Stimulated activated CD8-positive, alpha-beta memory T cell treated with anti-CD3 and anti-CD28 coated beads, Interleukin-7, amount 100 ng/mL, for 1 hour (primary cell): ENCODE measurements at places on chromosomes 4 and X.

DNA sequence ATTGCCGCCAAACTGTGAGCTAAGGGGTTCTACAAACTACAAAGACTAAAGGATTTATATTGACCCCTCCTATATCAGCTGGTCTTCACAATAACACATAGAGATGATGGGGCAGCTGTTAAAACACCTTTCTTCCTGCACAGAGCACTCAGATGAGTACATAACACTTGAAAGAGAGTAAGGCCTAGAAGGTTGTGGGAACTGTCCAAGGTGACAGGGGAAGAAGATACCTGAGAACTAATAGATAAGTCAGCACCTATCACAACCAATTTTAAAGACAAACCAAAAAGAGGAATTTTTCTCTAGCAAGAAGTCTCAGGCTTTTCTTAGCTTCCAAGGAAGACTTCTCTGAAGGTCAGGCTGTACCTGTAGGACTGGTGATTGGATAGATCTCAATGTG is 19.1 kb upstream of the CXCL6 start:
- no peak for DNase-seq

- no peak for DNase-seq
Observed at GRCh38 chr4:69056921-69057550, 39.2 kb upstream of the UGT2B7 start.

DNA sequence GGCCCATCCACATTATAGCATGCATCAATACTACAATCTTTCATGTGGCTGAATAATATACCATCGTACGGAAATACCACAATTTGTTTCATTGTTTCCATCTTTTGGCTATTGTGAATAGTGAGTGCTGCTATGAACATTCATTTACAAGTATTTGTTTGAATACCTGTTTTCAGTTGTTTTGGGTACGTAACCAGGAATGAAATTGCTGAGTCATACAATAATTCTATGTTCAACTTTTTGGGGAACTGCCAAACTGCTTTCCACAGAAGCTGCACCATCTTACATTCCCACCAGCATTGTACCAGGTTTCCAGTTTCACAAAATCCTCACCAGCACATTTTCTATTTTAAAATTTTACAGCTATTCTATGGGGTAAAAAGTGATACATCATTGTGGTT is 28.5 kb upstream of the MANBA start:
- no peak for DNase-seq

GRCh38 chrX:23788521-23788920 is 5.5 kb downstream of the SAT1 start:
- no peak for DNase-seq

DNA sequence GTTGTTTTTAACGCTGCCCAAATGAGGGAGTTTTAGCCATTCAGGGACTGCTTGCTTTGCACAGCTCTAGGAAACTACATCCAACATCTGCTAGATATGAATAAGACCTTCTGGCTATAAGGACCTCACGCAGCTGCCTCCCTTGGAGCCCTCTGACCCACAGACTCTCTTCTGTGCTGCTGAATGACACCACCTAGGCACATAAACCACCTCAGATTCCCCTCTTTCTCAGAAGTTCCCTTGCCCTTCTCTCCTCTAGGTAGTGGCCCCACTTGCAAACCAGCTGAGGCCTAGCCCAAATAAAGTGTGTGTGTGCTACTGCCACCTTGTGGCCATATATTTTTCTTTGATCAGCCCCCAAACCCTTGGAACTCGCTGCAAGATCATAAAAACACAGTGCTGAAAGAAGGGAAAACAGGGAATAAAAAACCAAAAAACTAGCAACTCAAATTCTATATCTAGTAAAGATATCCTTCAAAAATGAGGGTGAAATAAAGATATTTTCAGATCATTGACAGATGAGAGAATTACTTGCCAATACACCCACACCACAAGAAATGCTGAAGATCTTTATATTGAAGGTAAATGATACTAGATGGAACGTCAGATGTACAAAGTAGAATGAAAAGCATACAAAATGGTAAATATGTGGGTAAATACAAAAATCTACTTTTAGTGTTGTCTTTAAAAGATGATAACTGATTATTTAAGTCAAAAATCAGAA is 265.9 kb downstream of the ADAMTS3 start:
- DNase-seq = peak; percentile 3

DNA sequence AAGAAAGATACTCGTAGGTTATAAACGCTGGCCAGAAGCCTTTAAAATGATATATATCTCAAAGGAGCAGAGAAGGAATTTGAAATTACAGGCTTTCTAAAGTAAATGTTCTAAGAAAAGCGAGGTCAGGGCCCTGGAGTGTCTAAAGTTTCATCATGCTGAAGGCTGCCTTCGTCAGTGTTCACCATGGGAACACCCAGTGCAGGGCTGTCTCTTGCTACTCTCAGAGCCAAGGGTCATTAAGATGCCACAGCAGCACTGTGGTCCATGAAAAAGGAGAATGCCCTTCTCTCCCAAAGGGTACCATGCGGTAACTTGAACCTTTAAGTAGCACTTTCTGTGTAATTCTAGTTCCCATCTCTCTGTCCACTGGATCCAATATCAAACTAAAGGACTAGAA is 174.5 kb upstream of the NWD2 start:
- no peak for DNase-seq

DNA sequence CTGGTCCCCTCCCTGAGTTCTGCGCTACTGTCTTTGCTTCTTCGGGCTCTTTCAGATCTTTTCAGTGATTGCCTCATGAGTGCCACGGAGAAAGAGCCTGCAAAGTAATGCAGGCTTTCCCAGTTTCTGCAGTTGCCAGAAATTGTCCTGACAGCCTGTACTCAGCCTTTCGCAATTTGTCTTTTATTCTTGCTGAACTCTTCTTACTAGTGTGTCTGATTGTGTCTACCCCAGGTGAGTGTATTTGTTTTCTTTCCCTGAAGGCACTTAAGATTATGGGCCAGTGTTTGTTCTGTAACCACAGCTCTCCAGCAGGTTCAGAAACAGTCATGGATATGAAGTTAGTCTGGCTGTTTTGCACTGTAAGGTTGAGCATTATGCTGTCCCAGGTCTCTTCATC is 47.1 kb downstream of the FAM193A start:
- no peak for DNase-seq

DNA sequence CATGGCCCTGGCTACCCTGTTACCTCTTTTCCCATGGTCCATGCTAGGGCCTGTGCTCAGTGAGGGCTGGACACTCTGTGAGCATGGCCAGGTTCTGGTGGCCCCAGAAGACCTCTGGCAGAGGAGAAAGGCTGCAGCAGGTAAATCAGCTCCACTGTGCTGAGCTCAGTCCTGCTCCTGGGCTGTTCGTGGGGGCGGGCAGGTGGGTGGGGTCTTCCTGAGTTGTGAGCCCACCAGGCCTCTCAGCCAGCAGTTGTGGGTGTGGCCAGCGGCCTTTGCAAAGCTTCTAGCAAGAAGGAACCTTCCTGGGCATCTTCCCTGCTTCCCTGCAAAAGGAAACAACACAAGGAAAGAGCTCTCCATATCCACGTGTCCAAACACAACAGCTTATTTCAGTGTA is 85.3 kb upstream of the STX18 start:
- no peak for DNase-seq

DNA sequence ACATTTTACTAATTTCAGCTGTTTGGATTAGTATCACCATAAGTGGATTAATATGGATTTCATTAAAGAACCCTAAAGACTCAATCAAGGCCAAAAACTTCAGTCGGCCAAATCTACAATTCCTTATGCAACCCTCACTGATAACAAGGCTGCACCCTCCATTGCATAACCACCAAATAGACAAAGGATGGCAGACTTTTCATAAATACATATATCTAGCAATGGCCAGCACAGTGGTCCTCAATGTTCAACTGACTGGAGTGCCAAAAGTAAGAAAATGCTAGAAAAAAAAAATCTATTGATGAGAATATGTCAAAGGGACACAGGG is 46.6 kb downstream of the MID1IP1 start:
- no peak for DNase-seq

DNA sequence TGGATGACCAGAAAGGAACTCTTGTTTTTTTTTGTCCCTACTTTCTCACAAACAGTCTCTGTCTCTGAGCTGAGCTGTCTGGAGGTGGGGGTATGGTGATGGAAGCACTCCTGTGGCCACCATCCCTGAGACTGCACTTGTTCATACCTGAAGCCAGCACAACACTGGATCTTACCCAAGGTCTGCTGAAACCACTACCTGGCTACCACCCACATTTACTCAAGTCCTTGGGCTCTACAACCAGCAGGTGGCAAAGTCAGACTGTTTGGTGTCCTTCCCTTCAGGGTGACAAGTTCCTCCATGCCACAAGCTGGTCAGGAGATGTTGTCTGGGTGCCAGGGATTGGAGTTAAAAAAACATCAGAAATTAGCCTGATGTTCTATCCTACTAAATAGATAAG is 89.7 kb downstream of the NEXMIF start:
- DNase-seq = no peak

DNA sequence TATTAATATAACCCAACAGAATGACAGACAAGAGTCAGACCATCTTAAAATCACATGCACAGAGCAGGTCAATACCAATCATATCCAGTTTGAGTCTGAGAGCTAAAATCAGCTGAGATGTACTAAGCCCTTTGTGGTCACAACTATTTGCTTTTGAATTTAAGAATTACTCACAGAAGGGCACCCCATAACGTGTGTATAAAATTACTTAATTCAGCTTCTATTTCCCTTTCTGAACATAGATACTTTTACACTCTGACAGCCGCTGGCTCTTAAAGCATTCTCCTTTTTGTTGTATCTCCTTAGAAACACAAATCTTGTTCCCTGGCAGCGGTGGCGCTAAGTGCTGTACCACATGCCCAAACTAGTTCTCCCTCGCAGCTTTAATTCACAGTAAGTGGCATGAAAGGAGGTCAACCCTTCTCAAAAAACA is 14.8 kb upstream of the PPARGC1A start:
- DNase-seq = no peak

DNA sequence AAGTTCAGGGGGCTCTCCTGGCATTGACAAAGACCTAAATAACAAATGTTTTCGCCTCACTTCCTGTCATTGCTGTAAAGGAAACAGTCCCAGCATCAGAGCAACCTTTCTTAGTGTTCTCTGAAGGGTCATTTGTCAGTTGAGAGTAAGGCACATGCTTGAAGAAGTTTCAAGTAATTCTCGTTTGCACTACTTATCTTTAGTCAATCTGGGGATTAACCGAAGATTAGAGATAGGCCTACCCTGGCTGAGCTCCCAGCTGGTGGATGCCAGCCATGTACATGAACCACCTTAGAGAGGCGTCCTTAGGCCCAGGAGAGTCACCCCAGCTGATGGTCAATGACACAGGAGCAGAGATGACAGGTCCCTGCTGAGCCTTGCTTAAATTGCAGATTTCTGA is 189.9 kb upstream of the PGRMC2 start:
- no peak for DNase-seq

DNA sequence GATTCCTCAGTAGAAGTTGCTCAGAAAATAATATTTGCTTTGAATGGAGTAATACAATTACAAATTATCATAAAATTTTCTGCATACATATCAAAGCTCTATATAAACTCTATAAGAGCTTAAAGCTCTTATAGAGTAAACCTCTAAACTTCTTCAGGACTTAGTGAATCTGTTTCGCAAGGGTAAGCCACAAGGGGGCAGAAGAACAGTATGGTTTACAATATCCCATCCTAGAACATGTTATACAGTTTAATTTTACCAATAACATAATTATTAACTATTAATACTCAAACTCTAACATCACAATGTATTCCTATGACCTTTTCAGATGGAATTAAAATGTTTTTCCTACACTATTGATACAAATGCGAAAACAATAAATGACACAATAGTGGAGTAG is 33.8 kb upstream of the SPANXN1 start:
- DNase-seq = no peak

DNA sequence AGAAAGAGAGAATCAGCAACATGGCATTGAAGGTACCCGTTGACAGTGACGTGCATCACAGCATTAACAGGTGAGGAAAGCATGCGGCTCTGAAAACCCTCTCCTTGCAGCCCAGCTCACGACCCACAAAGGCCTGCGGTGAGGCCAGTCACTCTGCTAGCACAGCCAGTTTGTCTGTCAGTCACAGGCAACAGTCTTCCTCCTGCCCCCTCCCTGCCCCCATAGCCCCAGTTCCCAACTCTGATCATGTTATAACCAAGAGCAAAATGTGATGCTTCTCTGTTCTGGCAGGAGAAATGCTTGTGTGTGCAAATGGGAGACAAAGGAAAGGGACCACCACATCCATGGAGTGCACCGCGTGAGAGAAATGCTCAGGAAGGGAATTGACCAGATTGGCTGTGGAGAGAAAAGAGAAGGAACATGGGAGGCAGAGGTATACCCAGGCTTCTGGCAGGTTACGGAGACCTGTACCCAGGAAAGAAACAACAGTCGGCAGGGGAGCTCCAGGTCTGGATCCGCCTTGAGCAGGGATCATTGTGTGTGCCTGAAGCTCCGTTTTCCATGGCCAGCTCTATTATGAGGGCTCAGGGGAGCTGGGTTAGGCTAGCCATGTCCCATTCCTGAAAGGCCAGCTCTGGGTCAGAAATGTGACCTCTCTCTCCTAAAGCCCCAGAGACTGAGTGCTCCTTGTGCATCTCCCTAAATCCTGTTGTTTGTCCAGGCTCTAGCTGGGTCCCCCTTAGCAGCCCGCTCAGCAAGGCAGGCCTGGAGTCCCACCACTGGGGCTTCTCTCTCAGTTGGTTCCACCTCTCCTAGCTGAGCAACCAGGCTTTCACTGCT is 139.7 kb upstream of the MAMLD1 start:
- DNase-seq = no peak

- no peak for DNase-seq
Observed at GRCh38 chr4:67035501-67035900, 509.8 kb downstream of the CENPC start.

- DNase-seq = no peak
Observed at GRCh38 chrX:115988825-115989224, 181.7 kb upstream of the AGTR2 start.

DNA sequence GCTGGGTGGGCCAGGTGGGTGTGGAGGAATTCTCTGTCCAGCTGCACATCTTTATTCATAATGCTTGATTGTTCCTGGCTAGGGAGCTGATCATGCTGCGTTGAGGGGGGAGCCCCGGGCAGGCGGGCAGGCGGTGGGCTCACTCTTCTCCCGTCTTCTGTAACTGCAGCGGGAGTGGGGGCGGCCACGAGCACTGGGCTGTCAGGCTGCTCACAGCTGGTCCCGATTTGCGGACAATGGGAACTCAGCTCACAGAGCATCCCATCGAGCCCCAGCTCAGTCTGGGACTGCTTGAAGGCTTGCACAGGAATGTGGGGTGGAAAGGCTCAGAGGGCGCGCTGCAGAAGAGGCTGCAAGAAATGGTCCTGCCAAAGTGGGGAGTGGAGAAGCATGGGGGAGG is 63.8 kb downstream of the EFNB1 start:
- no peak for DNase-seq
